HuH-7.5 (cell line): ENCODE measurements at places on chromosomes 1 and 21.

DNA sequence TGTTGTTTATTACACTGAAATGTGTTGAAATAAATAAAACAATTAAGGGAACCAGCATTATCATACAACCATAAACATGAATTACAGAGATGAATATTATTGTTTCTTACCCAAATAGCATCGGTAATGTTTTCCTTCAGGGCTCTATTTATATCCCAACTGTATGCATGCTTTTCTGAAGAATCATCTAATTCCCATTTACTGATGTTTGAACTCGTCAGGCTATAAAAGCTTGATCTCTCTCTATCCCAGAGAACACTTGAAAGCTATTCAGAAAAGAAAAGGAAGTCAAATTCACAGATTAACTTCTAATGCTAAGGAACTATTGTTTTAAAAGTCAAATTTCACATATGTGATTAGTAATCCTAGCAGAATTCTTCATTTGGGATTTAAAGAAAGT is 12.4 kb downstream of the NUP133 start:
- DNase-seq, result no peak

GRCh38 chr1:228794173-228794572 is 58.9 kb downstream of the RHOU start:
- no peak for DNase-seq

GRCh38 chr1:58924016-58924565 is 140.2 kb upstream of the JUN start:
- no peak for DNase-seq

DNA sequence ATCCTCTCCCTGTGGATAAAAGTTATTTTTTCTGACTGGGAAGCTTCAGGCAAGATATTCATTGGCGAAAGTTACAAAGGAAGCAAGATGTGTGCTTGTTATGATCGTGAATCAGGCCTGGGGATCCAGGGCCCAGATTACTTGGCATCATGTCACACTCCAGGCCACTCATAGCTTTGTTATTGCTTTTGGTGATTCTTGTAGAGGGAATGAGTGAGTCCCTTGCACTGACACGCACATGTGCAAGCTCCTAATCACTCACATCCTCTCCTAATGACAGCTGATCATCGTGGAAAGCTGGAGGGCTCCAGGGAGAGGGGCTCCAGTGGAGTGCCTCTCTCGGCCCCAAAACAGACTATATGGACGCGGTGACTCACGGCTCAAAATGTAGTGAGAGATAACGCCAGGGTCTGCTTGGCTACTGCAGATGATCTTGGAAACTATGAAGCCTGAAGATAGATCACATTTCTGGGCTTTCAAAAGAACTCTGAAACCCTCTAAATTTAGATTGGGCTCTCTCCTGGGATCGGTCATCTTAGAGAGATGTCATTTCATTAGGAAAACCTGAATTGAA is 481.1 kb upstream of the USP24 start:
- no peak for DNase-seq

GRCh38 chr1:53810007-53810406 is 28.1 kb downstream of the NDC1 start:
- DNase-seq, result no peak

- peak; percentile 75 for DNase-seq
Measured at GRCh38 chr1:23916209-23917131, 3.3 kb upstream of the CNR2 start.

- DNase-seq, result no peak
Measured at GRCh38 chr21:43866260-43866629, 1.2 kb downstream of the AGPAT3 start.

DNA sequence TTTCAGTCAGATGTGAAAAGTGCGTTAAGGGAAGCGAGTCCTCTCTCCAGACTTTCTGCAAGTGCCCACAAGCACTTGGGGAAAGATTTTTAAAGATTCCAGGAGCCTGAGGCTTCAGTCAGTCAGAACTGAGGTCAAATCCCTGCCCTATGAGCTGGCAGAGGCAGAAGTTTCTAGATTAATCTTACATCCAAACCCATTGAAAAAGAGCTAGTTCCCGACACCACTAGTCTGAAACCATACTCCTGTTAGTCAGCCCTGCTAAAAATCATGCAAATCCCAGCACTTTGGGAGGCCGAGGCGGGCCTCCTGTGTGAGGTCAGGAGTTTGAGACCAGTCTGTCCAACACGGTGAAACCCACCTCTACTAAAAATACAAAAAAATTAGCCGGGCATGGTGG is 21.0 kb downstream of the RSPH1 start:
- DNase-seq, result no peak

DNA sequence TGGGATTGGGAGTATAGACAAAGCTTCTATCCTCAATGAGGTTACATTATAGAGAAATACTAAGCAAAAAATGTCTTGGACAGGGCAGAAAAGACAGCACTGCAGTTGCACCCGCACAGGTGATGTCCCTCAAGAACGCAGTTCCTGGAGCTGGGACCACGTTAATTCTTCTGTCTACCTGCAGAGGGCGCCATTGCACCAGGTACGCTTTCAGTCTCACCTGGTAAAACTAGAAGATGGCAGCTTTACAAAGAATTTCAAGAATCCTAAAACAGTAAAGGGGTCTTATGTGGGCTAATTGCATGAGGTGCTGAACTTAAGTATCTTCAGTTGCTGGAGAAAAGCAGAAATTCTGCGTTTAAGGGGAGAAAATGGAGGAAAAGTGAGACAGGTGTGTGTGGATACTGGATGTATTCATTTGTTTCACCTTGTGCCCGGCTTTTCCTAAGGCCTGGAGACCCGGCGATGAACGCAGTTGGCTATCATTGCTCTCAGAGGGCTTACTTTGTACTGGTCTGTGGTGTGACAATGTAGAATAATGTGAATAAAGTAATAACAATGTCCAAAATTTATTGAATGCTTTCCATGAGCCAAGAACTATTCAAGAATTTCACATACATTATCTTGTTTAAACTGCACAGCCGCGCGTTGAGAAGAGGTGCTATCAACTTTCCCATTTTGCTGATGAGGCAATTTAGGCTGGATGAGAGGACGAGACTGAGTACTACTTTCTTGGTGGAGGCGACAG is 276.3 kb upstream of the GREM2 start:
- DNase-seq, result peak; percentile 14

DNA sequence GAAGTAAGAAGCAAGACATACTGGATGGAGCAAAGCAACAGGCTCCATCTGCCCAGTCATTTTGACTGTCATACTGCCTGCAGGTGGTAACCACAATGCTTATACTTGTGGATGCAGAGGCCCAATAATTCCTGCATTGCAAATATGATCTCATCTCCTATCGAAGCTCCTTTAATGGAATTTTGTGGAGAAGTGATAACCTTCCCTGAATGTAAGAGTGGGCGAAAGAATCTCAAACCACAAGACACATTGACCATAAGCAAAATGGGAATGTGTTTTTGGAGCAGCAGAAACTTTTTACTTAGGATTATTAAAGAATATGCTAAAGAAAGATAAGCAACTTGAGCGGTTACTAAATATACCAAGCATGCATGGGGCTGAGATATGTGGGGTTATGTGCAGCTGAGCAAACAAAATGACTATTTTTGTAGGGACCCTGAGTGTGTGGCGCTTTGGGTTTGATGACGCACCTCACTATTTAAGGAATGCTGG is 77.4 kb upstream of the BACH1 start:
- DNase-seq, result no peak

- DNase-seq, result no peak
Measured at GRCh38 chr1:64851664-64852063, 106.8 kb downstream of the RAVER2 start.

DNA sequence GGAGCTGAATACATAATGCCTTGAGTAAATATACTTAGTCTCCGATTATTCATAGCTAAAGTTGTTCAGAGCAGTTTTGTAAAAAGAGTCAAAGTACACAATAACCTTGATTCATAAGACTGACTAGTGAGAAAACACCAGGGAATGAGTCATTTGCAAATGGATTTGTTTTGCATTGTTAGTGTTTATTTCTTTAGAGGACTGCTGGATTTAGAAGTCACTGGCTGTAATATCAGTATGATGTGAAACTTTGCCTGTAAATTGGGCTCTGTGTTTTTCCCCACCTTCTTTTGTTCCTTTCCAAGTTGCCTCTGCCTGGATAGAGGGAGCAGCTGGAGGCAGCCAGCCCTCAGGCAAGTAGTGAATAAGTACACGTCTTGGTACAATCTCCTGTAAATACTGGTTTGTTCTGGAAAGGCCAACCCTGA is 474.7 kb downstream of the NUF2 start:
- no peak for DNase-seq

- DNase-seq, result no peak
Measured at GRCh38 chr1:10889650-10890353, 93.4 kb upstream of the CASZ1 start.

GRCh38 chr21:22409571-22409970 is 1411.4 kb downstream of the NCAM2 start:
- no peak for DNase-seq

DNA sequence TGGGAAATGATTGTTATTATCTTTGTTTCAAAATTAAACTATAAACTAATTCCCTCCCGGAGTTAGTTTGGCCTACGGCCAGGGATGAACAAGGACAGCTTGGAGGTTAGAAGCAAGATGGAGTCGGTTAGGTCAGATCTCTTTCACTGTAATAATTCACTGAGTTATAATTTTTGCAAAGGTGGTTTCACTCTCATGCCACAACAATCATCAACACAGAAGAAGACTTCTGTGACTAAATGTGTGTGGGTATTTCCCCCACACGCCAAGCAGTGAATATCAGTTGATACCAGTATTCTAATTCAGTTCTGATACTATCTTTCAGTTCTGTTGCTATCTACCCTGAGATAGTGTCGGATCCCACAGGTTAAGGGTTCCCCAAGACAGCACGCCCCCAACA is 215.1 kb downstream of the S1PR1 start:
- DNase-seq, result no peak

- DNase-seq, result no peak
Measured at GRCh38 chr1:182453631-182454030, 3.7 kb downstream of the RGSL1 start.

GRCh38 chr1:27971674-27972073 is 11.9 kb downstream of the XKR8 start:
- DNase-seq, result no peak

- DNase-seq, result no peak
Measured at GRCh38 chr1:171780583-171781175, 781 bp upstream of the METTL13 start.

- DNase-seq, result no peak
Measured at GRCh38 chr21:45313015-45313414, 25.3 kb upstream of the POFUT2 start.

GRCh38 chr1:166069390-166069789 is 97.4 kb downstream of the FAM78B start:
- no peak for DNase-seq

DNA sequence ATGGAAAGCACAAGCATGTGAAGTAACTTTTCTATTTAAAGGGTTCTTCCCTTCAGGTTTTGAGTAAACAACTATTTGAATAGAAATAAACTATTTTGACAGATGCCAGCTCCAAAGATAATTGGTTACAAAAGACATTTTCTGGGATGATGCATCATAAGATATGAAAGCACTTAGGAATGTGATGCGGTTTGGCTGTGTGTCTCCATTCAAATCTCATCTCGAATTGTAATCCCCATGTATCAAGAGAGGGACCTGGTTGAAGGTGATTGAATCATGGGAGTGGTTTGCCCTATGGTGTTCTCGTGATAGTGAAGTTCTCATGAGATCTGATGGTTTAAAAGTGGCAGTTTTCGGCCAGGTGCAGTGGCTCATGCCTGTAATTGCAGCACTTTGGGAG is 6.4 kb downstream of the DISP1 start:
- no peak for DNase-seq

- no peak for DNase-seq
Measured at GRCh38 chr1:56643661-56644060, 1.5 kb upstream of the PRKAA2 start.

DNA sequence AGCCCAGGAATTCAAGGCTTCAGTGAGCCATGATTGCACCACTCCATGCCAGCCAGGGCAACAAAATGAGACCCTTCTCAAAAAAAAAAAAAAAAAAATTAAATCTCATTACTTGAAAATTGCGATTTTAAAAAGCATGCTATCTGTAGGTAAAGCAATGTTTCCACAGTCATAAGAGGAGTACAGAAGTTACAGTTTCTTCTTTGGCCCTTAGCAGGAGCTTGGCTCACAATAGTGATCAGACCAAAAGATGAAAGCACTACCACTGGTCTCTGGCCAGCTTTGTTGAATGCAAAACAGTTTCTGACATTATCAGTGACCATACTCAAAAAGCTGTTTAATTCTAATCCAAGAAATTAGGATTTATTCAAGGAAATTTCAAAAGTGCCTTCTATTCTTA is 31.2 kb downstream of the VAV3 start:
- no peak for DNase-seq

- DNase-seq, result no peak
Measured at GRCh38 chr1:74478979-74479378, 33.4 kb downstream of the LRRC53 start.

GRCh38 chr1:111735858-111736544 is 3.2 kb downstream of the INKA2 start:
- no peak for DNase-seq

- DNase-seq, result no peak
Measured at GRCh38 chr1:20061866-20062265, 8.1 kb upstream of the PLA2G5 start.

DNA sequence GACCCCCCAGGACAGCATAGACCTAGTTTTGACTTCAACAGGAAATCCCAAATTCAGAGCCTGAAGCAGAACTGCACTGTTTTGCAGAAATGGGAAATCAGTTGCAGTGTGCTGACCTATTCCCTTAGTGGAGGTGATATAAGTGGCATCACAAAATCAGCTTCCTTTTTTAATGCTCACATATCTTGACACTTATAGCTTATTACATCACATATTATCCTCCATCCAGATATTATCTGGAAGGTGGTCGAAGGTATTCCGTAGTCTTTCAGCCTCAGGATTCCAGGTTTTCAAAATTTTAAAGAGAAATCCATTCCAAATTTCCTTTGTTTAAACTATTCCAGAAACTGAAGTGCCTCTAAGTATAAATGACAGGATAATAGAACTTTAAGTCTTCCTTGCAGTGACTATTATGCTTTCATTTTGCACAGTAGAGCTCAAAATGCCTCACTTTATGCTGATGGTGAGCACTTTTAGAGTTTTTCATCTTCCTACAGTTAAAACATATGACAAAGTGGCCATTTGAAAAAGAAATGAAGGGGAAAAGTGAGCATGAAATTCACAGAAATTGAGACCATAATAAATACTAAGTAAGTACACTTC is 106.4 kb upstream of the DPYD start:
- DNase-seq, result no peak

DNA sequence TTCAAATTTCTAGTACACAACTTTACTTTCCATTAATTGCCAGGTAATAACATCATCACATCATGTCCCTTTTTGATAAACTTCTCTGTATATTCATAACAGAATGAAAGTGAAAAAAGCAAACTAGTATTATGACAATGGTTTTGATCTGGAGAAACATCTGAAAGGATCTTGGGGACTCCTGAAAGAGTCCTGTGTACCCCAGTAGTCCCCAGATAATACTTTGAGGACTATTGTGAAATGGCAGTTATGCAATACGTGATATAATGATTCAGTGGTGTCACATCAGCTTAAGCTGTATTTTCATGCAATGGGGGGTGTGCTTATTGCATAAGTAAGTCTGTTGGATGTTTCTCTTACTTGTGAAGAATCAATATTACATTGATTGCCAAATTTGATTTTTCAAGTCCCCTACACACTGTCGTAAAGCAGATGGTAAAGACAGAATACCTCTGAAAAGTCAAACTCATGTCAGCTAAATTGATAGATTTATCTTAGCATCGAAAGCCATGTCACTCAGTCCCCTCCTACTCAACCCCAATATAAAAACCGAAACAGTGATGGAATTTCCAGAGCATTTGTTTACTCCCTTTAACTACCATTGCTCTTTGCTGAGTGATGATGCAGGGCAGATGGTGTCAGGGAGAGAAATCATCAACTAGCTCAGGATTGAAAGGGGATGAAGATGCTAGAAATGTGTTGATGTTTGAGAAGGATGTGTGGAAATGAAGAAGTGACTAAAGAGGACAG is 146.7 kb upstream of the C1orf105 start:
- DNase-seq, result no peak
